Stimulated activated naive CD4-positive, alpha-beta T cell (primary cell): ENCODE measurements at places on chromosomes 4 and X.
A peak's percentile ranks its signal among the peaks of the same experiment; 100 is the strongest.

DNA sequence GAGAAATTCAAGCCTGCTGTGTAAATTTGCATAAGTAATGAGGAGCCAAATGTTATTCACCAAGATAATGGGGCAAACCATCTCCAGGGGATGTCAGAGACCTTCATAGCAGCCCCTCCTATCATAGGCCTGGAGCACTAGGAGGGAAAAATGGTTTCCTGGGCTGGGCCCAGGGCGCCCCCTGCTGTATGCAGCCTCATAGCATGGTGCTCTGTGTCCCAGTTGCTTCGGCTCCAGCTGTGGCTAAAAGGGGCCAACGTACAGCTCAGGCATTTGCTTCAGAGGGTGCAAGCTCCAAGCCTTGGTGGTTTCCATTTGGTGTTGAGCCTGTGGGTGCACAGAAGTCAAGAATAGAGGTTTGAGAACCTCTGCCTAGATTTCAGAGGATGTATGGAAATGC lies 859.3 kb downstream of the RPA4 start:
- no peak for DNase-seq

GRCh38 chr4:70559211-70559830 lies 32.7 kb upstream of the AMBN start:
- peak; percentile 2 for DNase-seq

DNA sequence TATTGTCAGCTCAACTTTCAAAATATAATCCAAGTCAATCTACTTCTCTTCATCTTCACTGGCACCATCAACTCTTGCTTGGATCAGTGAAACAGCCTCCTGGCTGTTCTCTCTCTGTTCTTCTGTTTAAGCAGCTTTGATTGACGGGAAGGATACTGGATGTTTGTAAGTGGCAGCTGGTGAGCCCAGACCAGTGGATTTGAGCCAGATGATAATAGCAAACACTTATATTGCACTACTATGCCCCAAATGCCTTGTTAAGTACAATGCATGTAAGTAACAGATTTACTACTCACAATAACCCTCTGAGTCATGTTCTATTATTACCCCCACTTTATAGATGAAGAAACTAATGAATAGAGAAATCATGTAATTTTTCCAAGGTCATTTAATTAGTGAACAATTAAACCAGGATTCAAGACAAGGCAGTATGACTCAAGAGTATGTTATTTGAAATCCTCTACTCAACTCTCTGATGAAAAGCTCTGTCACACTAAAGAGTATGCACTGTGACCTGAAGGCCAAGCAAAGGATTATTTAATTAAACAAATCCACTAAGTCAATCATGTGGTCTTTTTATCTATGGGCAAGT lies 44.8 kb downstream of the SPANXN3 start:
- no peak for DNase-seq

DNA sequence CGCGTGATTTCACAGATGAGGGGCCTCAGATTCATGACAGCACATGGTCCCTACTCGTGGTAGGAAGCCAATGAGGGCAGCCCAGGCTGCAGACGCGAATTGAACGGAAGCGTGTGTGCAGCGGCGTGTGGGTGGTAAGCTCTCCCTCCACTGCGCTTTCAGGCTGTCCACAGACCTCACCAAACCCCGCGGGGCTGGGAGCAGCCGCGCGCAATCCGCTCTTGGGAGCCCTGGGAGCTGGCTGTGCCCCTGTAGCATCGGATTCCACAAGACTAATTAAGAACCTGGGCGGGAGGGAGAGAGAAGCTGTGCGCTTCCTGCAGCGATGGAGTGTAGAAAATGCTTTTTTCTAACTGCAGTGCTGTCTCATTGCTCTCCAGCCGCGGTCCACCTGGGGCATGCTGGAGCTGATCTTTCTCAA lies 134.9 kb downstream of the STOX2 start:
- no peak for DNase-seq

- DNase-seq: no peak
Observed at GRCh38 chr4:153647975-153648374, 36.1 kb upstream of the TLR2 start.

GRCh38 chr4:104492183-104492771 lies 2.4 kb downstream of the CXXC4 start:
- no peak for DNase-seq

GRCh38 chrX:17605676-17606075 lies 131.6 kb upstream of the SCML1 start:
- no peak for DNase-seq

DNA sequence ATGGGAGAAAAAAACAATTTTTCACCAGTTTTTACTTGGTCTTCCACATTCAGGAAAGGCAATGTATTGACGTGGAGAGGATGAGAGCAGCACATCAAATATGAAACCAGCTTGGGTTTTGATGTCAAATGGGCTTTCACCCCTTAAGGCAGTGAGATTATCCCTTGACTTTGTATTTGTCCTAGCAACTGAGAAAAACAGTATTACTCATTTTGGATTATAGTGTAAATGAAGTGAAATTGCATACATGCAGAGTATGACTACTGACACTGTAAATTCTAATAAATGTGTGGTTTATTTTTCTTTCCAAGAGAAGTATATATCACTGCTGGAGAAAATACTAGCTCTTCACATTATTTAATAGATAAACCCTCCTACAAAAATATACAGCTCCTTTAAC lies 863.6 kb upstream of the IGFBP7 start:
- no peak for DNase-seq

DNA sequence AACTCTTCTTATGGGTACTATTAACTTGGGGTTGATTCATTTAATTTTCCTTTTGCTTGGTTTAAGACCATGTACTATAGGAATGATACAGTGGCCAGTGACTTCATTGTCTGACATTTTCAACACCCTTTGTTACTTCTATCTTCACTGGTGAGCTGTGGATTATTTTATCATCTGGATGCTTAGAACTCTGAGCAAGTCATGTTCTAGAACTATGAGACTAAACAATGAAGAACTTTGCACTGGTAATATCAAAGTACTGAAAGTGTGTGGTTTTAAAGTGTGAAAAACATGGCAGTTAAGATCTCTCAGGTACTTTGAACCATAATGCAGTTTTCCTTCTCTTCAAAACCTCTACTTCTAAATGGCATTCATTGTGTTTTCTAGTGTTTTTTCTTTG lies 47.8 kb downstream of the MAP7D3 start:
- DNase-seq: no peak

DNA sequence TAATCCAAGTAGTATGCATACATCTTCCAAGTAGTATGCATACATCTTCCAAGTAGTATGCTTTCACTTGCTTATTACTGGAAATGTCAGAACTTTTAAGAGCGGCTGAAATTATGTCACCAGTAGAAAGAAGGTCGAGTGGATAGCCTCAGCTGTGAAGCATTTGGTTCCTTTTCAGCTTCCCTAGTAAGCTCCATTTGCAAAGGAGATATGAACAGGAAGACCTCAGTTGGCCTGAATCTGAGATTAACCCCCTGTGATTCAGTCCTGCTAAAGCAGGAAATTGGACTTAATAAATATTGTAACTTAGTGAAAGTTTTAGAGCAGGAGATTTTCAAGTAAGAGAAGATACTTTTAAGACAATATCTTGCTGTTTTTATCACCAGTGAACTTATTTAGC lies 48.1 kb downstream of the PCDH7 start:
- DNase-seq: no peak

GRCh38 chr4:37604461-37604860 lies 81.7 kb downstream of the RELL1 start:
- DNase-seq: no peak

- no peak for DNase-seq
Observed at GRCh38 chr4:3818371-3818770, 52.2 kb downstream of the ADRA2C start.

- DNase-seq: no peak
Observed at GRCh38 chrX:118627084-118627758, 100.2 kb upstream of the IL13RA1 start.

DNA sequence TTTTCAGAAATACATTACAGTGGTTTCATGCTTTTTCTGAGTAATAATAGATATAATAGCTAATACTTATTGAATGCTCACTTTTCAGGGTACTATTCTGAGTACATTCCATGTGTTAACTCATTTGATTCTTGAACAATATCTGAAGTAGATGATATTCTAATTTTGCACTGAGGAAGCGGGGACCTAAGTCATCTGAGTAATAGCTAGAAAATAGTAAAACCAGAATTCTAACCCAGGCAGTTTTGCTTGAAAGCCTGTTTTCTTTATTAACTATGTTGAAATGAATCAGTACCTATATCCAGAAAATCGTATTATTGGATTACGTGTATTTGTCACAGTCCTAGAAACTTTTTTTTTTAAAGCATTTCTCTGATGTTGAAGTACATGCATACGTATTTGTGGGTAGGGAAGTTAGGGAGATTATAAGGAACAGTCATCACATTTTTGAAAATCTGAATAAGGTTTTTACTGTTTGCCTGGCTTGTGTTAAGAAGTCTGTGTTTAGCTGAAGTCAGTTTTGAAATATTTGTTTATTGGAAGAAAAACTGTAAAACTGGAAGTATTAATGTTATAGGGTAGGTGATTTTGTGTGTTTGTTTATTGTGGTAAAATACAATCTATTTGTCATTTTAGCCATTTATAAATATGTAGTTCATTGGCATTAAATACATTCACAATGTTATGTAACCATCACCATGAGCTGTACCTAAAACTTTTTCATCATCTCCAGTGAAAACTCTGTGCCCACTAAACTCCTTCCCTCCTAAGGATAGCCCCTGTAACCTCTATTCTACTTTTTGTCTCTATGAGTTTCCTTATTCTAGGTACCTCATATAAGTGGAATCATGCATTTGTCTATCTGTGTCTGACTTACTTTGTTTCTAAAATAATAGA lies 55.3 kb downstream of the FIP1L1 start:
- no peak for DNase-seq

DNA sequence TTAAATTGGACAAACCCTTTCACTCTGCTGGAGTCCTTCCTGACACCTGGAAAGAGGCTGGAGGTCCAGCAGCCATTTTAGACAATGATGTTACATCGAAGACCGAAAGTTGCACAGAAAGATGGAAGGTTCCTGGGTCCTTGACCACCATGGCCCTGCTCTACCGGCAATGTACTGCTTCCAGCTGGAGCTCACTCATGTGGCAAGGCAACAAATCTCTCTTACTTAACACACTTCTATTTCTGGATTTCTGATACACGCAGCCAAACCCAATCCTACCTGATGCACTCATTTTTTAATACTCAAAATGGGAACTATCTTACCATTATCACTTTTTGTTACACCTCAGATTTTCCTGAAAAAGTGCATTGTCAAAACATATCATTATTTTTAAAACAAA lies 33.1 kb downstream of the DMD start:
- DNase-seq: no peak

- DNase-seq: no peak
Observed at GRCh38 chr4:31788676-31789075, 1068.5 kb downstream of the PCDH7 start.

DNA sequence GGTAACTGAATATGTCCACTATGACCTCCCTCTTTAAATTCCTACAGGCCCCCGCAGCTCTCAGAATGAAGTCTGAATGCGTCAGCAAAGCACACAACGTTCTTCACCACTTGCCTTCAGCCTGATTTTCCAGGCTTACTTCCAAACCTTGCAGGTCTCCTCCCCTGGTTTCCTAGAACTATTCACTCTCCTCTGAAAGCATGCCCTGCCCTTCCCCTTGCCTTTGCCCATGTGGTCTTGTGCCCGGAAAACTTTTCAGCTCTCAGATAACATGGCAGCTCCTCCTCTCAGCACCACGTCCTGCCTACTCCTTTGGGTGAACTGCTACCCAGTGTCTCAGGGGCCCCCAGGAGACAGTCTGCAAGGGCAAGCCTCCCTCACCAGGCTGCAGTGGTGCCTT lies 268.5 kb upstream of the LDB2 start:
- DNase-seq: no peak

GRCh38 chr4:5224340-5224739 lies 173.1 kb downstream of the STK32B start:
- no peak for DNase-seq

DNA sequence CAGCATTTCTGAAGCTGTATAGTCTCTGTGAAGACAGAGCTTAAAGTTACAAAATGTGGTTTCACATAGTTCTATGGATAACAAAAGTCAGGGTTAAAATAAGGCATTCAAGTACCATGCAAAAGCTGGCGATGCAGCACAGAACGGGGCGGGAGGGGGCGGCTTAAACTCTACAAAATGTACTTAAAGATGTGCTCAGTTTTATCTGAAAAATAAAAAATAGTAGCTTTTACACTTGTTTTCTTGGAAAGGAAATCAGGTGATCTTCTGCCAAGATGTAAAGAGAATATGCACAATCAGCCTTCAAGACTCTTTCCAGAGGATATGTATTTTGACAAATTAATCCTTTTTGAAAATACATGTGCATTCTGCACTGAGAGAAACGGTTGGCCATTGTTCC lies 301.7 kb upstream of the EMCN start:
- DNase-seq: no peak

DNA sequence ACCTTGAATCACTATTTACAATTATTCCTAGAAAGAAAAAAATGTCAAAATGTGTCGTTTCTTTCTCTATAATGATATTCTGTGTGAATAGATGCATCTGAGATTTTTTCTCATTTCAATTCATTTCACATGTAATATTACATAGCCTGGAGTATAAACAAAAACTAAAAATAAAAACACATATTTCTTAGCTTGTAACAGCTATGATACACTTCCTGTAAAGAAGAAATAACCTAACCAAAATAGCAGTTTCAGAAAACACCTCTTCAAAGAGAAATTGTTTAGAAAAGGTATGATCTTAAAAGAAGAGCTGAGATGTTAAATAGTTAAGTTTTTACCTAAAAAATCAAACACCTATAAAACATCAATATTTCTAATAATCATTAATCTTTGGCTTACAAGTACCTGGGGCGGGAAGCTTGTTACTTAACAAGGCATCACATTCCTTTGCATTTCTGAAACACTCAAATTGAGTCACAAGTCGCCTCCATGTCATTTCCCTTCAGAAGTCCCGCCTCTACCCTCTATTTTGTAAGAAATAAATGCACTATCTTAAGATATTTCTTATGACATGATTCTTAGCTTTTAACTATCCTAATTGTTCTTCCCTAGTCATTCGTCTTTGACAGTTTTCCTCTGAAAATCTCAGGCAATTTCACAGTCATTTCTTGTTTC lies 76.5 kb downstream of the PCDH18 start:
- no peak for DNase-seq

DNA sequence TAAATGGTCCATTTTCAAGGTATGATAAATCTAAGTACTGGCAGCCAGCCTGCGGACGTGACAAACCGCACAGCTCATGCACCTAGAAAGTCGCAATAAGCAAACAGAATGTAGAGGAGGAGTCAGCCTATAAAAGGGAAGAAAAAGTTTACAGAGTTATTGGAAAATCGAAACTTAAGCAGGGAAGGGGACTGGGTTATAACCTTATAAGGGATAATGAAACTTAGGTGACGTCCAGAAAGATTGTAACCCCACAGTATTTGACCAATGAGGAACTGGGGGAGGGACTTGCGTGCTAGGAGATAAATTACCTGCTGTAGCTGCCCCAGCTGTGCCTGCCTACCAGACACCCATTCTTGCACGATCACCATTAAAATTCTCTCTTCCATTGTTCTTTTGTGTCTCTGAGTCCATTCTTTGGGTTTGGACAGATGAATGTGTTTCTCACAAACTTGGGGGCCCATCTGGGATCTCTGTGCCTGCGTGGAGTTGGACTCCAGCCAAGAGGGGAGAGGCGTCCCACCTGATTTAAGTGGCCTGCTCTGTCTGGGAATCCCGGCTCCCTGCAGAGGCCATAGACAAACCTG lies 61.0 kb downstream of the ZCCHC12 start:
- DNase-seq: no peak

- DNase-seq: no peak
Observed at GRCh38 chr4:133865612-133866327, 335.8 kb downstream of the PABPC4L start.
